ENCODE measurements at places on chromosomes 7 and 10.

GRCh38 chr7:95322396-95322795 is 1.9 kb downstream of the PON1 start:
- no peak for DNase-seq

DNA sequence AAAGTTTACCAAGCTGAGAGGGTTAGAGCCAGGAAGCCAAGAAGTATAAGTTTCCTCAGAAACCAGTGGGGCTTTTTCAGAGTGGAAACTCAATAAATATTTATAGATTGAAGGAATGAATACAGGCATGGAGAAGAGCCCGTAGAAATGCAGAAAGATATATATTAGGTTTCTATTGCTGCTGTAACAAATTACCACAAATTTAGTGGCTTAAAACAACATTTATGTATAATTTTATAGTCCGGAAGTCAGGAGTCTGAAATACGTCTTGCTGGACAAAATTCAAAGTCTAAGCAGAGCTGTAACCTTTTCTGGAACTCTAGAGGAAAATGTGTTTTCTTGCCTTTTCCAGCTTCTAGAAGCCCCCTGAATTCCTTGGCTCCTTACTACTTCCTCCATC is 107.3 kb upstream of the SEMA3D start:
- DNase-seq: no peak

DNA sequence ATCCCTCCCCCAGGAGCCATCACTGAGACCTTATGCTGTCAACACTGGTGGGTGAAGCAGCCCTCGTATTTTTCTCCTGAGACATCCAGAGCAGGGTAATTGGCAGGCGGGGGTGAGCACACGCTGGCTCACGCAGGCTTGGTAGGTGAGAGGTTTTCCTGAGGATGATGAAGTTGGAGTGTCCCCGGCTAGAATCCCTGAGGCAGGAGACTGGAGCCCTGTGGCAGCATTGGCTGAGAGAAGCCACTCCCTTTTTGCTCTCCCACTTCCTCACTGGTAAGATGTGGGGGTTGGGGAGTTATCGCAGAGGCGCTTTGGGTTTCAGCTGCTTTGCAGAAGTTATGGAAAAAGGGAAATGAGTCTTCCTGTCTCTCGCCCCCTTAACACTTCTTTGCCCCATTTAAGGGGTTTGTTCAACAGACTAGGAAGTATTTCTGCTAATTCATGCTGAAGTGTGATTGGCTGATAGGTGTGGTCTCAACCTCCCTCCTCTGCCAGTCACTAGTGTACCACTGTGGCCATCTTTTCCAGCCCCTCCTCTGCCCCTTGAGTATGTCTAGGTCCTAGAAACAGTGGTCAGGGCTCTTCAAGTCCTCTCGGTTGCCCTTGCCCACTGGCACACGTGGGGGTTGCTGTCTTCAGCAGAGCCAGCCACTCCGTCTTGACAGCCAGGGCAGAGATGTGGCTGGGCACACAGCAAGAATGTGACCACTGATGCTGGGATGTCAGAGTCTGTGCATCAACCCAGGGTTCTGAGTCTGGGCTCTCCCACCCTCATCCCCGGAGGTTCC is 5.7 kb downstream of the ARPC1B start:
- DNase-seq: peak; percentile 70

DNA sequence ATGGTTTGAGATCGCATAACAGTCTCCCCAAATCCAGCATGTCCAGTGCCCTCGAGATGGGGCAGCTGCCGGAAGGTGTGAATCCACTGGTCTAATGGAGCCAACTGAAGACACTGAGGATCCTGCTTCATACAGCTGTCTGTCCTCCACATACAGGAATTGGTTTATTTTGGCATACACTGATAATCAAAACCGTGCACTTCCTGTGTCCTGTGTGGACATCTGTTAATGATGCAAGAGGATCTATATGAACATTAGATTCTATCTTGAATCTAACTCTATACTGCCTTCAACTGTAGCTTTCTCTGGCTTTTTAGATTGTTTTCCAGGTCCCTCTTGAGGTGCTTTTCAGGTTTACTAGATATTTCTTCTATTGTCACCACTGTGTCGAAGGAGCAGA is 3.0 kb upstream of the JAZF1 start:
- no peak for DNase-seq

- DNase-seq: no peak
These were observed 72.1 kb downstream of the SEM1 start for GRCh38 chr7:96637522-96637921.

DNA sequence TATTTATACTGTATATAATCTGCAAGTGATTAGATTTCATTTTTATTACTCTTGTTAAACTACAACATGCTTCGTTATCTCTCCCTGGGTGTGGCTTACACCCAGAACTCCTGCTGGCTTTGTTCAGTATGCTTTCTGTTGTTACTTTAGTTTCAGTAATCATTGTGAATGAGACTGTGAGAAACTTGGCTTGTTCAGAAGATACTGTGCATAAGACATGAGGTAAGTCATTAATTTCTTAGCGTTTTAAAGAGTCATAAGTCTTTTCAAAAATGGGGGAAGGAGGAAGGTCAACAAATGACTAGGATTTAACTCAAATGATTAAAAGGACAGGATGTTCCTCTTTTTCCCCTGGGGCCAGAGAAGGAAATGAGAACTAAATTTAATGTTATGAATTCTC is 11.6 kb upstream of the ADD3 start:
- DNase-seq: no peak

DNA sequence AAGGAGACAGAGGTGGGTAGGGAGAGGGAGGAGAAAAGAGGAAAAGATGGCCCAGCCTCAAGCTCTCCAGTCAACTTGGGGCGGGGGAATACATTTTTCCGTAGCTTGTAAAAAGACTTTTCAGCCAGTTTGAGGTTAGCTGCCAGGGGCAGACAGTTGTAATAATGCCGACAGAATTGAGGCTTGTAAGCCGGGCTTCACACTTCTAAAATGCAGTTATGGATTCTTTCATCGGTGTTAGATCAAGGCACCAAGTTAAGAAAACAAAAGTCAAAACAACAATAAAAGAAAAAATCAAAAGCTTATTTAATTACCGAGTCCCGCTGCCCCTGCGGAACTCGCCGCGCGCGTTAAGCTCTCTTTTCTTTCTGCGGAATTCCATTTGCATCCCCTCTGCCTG is 448 bp upstream of the EVX1 start:
- DNase-seq: no peak
